ENCODE measurements at places on chromosomes 7 and 10.

DNA sequence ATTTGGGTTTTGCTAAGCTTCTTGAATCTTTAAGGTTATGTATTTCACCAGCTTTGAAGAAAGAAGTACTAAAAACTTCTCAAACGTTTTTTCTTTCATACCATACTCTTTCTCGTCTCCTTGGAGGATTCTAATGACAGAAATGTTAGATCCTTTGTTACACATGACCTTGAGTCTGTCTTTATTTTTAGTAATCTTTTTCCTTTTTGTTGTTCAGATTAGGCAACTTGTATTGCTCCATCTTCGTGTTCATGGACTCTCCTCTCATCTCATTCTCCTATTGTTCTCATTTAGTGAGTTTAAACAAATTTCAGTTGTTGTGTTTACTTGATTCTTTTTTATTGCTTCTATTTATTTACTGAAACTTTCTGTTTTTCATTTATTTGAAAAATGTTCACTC, 73.7 kb downstream of the WDFY4 start:
- DNase-seq: no peak

DNA sequence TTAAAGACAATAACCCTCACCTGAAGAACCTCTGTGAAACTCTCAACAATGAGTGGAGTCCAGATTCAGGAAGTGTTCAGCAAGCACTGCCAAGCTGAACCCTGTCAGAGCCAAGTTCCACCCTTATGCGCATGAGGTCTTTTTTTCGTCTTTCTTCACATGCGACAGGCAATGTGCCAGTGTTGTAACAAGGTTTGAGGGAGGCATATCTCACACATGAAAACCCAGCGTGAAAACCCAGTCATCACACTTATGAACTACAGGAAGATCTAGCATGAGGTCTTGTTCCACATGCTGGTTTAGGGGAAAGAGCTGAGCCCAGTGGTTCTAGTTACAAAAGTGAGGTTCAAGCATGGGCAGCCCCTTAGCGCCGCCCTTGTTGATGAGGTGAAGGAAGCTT, 49.7 kb downstream of the RABGEF1 start:
- no peak for DNase-seq

GRCh38 chr10:2463316-2463715, 604.0 kb upstream of the PFKP start:
- DNase-seq: no peak

DNA sequence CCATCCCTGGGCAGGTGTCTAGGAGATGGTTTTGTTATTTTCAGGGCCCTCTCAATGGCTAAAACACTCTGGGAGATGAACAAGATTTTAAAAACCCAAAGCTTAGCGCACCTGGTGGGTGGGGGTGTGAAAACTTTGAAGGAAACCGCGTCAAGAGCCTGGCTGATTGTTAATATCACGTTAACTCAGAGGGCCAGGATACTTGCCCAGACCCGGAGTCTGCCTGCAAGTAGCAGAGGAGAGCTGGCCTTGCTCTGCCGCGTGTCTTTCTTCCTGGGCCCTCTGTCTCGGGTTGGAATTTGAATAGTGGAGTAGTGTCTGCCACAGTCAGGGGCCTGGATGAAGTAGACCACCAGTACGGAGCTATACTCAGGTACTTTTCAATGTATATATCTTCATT, 1.1 kb downstream of the MGMT start:
- no peak for DNase-seq

DNA sequence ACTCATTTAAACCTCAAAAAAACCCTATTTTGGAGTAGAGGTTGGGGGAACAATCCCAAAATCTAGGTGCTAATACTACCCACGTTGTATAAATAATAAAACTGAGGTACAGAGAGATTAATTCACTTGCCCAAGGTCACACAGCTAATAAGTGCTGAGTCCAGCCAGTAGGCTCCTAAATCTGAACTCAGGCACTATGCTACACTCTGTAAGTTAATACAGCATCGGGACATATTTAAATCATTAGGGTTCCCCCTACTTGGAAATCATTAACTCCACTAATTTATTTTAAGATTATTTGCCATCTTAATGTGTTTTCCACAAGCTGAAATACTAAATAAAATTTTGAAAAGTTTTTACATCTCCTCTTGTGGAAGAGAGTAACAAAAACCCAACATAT, 24.2 kb downstream of the PIP4K2A start:
- no peak for DNase-seq

GRCh38 chr10:69241575-69241974, 21.4 kb downstream of the HKDC1 start:
- no peak for DNase-seq

- no peak for DNase-seq
Measured at GRCh38 chr7:14095233-14095950, 105.9 kb upstream of the ETV1 start.

DNA sequence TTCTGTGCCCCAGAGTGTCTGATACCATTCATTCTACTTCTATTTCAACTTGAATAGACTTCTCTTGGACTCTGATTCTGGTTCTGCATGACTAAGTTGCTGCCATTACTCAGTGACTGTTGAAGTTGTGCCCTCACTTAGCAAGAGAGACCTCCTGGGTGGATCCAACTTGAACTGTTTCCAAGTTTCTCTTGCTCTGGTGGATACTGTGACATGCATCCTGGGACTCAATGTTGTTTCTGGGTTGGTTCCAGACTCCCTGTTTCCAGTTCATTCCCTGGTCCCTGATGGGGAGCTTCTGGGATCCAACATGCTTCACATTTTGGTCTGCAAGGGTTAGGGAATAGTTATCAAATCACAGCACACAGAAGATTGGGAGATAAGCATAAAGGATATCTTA, 26.2 kb upstream of the PRPF18 start:
- DNase-seq: no peak

DNA sequence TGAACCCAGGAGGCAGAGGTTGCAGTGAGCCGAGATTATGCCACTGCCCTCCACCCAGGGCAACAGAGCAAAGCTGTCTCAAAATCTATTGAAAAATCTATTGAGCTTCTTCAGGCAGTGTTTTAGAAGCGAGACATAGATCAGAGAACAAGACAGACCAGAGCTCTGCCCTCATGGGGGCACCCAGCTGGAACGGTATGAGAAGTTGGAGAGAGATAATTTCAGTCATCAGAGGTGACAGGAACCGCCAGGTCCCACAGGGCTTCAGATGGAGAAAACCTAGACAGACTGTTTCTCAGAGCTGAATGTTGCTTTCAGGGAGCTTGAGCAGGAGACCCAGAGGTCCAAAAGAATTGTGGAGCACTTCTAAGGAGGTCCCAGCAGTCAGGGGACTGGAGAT, 14.2 kb upstream of the GTF2IRD1 start:
- DNase-seq: no peak

DNA sequence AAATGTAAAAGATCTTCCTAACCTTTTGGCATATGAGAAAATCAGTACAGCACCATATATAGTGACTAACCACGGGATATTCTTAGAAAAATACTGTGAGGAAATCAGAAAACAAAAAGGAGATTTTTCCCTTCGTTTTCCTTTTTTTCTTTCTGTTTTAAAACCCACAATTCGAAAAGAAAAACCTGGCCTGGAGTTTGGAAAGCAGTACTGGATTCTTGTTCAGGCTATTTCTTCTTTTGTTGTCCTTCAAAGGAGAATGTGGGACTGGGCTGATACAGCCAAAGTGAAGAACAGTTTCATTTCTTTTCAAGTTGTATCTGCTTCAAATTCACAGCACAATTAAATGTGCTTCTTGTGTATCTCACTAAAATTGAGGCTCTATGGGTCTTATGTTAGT, 156.8 kb upstream of the PHYHIPL start:
- DNase-seq: no peak

- DNase-seq: peak; percentile 24
Measured at GRCh38 chr7:128032605-128033235, 1.5 kb upstream of the LRRC4 start.

GRCh38 chr10:59977486-59977885, 71.1 kb upstream of the CCDC6 start:
- DNase-seq: no peak

GRCh38 chr10:49610458-49611165, 502 bp downstream of the SLC18A3 start:
- DNase-seq: no peak

DNA sequence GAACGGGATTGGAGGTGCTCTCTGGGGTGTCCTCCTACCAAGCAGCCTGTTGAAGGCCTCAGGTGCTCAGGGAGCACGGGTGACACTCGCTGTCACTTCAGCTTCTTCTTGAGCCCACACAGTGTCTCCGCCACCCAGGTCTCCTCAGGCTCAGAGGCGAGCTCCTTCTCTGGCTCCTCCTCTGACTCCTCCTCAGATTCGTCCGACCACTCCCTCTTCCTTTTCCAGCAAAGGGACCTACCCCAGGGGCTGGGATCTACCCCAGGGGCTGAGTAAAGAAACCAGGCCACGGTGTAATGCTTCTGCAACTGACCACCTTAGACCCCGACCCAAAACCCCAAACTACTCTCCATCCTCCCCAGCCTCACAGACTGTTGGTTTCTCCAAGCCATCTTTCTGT, 9.2 kb upstream of the RBAK start:
- DNase-seq: no peak

DNA sequence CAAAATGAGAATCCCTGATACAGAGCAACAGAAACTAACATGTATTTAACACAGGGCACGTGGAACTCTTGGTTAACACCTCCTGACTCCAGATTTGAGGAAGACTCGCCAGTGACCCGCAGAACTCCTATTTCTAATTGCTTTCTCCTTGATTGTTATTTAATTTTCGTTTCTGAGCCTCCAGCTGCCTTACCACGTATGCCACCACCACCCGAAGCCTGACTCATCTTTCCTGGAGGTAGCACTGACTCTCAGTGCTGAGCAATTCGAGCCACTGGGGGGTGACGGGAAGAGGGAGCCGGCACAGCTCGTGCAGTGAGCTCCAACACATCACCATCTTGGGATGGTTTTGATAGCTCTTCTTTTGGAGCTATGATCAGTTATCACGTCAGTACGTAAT, 273.9 kb upstream of the MGMT start:
- no peak for DNase-seq

DNA sequence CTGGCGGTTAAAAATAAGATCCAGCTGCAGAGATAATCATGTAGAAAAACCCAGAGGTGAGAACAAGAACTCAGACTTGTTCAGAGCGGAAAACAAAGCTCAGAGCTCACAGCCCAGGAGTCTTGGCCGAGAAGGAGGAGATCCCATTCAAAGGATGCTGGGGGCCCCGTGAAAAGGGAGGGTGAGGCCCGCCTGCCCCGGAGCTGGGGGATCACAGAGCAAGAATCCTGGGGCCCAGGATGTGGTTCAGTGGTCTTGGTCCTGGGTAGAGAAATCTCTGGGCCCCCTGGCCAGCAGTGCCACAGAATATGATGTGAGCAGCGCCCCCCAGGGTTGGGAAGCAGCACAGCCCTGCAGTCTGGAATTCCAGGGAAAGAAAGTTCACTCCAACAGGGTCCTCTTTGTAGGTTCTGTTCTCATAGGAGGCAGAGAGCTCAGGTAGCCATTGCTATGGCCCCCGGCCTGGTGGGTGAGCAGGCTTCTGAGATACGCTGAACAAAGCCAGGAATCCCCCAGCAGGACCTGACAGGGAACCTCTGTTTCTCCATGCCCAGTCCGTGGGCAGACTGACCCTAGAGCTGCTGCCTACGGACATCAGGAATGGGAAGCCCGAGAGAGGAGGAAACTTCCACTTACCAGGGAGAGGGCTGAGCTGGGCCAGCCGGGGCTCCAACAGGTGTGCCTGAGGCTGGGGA, 77.7 kb upstream of the GNA12 start:
- DNase-seq: no peak

DNA sequence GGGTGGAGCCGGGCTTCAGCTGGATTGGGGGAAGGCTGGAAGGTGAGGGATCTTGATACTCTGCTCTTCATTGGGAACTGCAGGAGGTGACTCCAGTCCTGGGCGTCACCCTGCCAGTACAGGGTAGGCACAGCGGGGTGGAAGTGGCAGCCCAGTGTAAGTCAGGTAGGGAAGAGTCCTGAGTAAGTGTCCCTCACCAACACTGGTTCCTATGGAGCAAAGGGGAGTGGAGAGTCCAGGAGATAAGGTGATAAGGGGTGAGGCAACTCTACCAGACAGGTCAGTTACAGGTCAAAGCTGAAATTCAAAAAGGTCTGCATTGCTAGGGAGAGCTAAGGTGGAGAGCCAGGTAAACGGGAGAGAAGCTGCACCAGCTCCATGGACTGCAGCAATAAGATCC, 145.6 kb upstream of the NFE2L3 start:
- DNase-seq: no peak

GRCh38 chr10:119461923-119462322, 80.6 kb downstream of the RGS10 start:
- no peak for DNase-seq

DNA sequence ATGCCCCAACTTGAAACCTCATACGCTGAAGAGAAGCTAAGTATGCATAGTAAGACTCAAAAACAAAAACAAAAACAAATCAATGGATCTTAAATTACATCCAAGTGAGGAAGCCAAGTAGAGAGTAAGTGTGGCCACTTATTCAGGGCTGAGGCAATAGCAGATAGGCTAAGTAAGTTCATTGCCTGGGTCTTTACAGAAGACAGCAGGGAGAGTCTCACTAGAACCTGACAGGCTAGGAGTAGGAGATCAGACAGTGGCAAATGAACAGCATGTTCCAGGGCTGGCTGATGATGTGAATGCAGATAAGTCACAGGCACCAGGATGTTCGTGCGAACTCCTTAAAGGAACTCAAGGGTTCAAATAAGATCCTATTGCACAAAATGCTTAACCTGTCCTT, 568.6 kb downstream of the KCNMA1 start:
- no peak for DNase-seq

GRCh38 chr10:35453855-35454532, 117.7 kb downstream of the CCNY start:
- no peak for DNase-seq

GRCh38 chr10:97003804-97004201, 171.7 kb downstream of the LCOR start:
- DNase-seq: no peak

DNA sequence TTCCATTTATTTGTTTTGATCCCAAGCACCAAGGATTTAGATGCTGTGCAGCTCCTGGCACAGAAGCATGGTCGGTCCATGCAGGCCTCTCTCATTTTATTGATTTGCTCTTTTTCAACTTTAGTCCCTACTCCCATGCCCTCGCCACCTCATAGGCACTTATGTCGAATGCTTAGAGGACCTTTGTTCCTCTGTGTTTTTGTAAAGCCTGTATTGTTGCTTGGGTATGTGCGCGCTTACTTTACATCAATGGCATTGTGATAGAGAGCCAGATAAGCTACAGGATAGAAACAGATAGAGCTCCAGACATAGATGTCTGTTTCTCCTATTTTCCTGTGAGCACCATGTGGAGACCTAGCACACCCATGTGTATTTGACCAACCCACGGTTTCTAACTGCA, 225.0 kb downstream of the PAXIP1 start:
- DNase-seq: no peak

- DNase-seq: no peak
Measured at GRCh38 chr10:68315582-68315981, 16.3 kb upstream of the HNRNPH3 start.

- no peak for DNase-seq
Measured at GRCh38 chr10:14782691-14783363, 8.1 kb upstream of the FAM107B start.

- DNase-seq: no peak
Measured at GRCh38 chr7:132113536-132114371, 462.5 kb downstream of the PLXNA4 start.

- peak; percentile 20 for DNase-seq
Measured at GRCh38 chr7:111855161-111855841, 293.0 kb upstream of the IMMP2L start.

- DNase-seq: no peak
Measured at GRCh38 chr10:131126321-131127137, 185.0 kb downstream of the TCERG1L start.

GRCh38 chr10:11110539-11110938, 92.9 kb downstream of the CELF2 start:
- no peak for DNase-seq
